Activated T-helper 17 cell treated with anti-CD3 and anti-CD28 coated beads, Interleukin-2, amount 50 U/mL, for 72 hours (primary cell): ENCODE measurements at places on chromosomes 2 and 18. TPM values are rescaled to one million over a fixed set of nuclear protein-coding genes. Genes with fewer than 3 reads are reported as not detected.

DNA sequence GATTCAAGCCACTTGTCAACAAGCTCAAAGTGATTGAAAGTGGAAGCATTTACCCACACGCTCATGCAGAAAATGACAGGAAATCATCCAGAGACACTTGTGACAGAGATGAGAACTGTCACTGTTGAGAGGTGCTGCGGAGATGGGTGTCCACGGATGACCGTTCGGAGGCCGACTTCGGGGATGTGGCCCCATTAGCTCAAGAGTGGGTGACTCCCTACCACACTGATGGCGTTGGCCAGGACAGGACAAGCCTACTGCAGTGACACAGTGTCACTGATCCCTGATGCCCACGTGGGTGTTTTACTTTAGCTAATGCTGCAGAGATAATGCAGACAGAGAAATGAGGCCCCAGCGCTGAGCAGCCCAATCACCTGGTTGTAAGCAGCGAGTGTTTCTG is 81.5 kb upstream of the YWHAQ start:
- peak; percentile 52 for ATAC-seq

UGT1A10 gene
- not detected for total RNA-seq

PLCD4 gene
- total RNA-seq = 0.52 TPM

DNA sequence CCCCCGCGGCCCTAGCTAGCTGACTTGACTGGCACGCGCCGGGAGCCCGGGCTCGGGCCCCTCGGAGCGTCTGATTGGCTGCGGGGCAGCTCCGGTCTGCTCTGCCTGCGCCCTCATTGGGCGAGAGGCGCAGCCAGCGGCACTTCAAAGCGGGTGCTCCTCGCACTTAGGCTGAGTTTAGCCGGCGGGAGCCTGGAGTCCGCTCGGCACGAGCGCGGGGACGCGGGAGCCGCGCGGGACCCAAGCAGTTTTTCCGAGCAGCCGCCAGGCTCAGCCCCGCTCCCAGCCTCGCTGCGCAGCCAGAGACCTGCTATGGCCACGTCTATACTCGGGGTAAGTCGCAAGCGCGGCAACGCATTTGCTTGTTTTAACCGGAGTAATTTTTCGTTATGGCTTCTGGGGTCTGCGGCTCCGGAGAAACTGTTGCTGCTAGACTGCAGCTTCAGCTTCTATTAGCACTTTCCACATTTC is at the start of gene SP9:
SP9 (plus strand) TSS at position 174 of the 471 bp plus-strand sequence; CDS start at position 313, 139 bp downstream.
- ATAC-seq = no peak

- peak; percentile 33 for ATAC-seq
Measured at GRCh38 chr18:24427484-24427883, 1.0 kb downstream of the IMPACT start.

SLC11A1 gene
- total RNA-seq = 0.09 TPM

GRCh38 chr2:200453853-200454534 is 55.9 kb downstream of the KCTD18 start:
- ATAC-seq = peak; percentile 36

- ATAC-seq = no peak
Measured at GRCh38 chr2:598058-598802, 79.0 kb downstream of the TMEM18 start.

DNA sequence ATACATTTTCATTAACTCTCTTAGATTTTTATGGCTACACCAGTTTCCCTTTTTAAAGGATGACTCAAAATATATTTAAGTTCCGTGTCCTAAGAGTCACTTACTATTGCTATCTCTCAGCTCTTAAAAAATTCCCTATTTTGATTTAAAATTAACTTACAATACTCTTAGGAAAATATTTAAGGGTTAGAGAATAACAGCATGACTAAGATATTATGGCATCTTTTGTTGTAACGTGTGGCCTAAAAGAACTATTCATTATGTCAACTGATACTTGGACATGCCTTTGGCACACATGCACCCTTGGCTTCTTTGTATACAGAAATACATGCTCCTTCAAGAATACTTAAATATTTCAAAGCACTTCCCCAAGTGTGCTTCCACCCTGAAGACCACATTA is 42.3 kb downstream of the SCN3A start:
- no peak for ATAC-seq

DNA sequence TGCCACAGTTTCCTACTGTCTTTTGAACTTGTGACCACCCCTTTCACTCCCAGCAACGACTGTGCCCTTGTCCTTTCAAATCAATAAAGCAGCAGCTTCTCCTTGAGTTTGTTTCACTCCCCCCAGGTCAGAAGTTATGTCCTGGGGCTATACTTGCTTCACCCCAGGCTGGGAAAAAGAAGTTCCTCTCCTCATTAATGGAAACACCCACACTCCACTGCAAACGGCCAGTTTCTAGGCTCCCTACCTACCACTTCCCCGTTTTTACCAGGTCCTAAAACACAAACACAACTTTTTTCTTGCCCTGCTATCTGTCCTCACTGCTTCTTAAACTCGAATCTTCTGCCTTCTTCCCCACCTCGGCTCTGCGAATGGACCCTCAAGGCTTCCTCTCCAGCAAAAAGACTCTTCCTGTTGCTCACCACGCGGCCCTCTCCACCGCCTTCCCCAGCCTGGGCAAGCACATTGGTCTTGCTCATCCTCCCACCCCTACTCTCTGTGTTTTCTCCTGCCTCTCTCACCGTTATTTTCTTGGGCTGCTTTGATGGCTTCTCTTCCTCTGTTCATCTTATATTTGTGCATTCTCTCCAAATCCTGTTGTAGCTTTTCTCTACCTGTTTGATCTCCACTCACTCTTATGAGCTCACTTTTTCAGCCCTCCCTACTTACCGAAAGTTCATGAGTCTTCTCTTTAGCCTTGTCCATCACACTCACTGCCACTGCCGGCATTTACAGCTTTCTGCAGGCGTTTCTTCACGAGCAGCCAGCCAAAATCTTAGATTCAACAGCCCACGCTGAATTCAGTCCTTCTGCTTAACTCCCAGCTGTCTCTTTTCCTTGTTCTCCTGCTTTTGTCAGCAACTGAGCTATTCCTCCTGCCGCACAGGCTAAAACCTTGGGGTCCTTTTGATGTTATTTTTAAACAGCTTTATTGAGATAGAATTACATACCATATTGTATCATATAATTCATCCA is 7.0 kb upstream of the SP5 start:
- ATAC-seq = no peak

GRCh38 chr2:158134655-158135054 is 33.0 kb downstream of the UPP2 start:
- no peak for ATAC-seq

MBD2 gene
- total RNA-seq = 190 TPM
